SK-N-DZ (cell line): ENCODE measurements at places on chromosomes 11 and 22.

DNA sequence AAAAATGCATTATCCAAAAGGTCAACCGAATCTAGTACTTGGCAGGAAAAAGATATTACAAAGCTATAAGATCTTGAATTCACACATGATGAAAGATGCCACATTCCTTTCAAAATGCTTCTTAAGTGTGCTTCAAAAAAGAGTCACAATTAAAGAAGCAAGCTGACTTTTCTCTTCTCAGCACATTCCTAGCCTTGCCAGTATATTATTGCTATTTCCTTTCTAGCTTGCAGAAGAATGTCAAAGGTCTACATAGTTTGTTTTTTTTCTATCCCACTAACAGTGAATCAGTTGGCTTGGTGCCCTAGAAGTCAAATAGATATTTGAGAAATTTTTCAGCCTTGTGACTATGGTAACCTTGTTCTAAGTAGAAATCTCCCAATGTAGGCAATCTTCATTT lies 56.8 kb downstream of the GUCY1A2 start:
- DNase-seq: no peak

GRCh38 chr11:82722231-82722630 lies 11.4 kb downstream of the FAM181B start:
- DNase-seq: no peak

DNA sequence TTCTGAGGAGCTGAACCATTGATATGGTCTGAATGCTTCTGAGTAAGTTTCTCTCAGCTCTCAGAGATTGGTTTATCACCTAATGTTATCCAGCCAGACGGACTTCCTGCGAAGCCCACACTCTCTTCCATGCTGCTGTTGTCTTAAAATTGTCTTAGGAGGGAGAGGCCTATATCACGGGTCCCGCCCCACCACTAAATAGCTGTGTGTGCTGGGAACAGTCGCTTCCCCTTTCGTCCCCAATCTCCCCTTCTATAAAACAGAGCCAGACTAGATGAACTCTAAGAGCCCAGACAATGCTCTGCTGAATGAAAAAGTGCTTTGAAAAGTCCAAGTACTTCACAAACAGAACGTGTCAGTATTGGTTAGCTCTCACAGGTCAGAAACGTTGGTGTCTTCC lies 81.4 kb upstream of the AKIP1 start:
- no peak for DNase-seq

- DNase-seq: no peak
Observed at GRCh38 chr11:91219535-91219934, 996.7 kb upstream of the CHORDC1 start.

- DNase-seq: no peak
Observed at GRCh38 chr11:65793625-65794400, 7.0 kb downstream of the OVOL1 start.

DNA sequence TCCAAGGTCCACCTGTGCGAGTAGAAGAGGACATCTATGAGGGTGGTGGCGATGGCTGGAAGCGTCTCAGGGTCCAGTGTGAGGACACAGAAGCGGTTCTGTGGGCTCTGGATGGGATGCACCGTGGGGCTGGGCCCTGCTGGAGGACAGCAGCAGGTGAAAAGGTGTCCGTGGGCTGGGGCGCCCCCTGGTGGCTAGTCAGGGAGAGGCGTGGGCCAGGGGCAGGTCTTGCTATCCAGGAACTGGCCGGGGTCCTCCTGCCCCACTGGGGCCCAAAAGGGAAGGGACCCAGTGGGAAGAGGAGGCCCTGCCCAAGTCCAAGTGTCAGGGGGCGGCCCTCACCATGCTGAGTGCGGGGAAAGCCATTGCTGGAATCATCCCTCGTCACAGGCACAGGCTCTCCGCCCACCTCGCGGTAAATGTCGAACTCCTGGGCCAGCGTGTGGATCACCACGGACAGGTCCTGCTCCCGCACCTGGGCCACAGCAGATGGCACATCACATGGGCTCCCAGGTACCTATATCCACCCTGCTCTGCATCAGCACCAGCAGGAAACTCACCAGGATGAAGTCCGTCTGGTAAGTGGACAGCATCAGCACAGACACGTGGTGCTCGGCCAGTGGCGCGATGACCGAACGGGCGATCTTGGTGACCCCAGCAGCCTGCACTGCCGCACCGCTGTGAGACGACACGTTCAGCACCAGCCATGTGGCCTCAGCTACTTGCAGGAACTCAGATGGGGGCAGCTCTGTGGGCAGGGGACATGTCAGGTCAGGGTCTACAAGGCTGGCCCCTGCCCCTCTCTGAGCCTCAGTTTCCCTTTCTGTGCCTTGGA lies 2.3 kb downstream of the CASTOR1 start:
- DNase-seq: peak; percentile 58

GRCh38 chr11:27907530-27907929 lies 200.4 kb downstream of the KIF18A start:
- DNase-seq: no peak
